CD4-positive, alpha-beta T cell treated with Interleukin-4 for 1 hour (primary cell): ENCODE measurements at places on chromosomes 4 and X.

DNA sequence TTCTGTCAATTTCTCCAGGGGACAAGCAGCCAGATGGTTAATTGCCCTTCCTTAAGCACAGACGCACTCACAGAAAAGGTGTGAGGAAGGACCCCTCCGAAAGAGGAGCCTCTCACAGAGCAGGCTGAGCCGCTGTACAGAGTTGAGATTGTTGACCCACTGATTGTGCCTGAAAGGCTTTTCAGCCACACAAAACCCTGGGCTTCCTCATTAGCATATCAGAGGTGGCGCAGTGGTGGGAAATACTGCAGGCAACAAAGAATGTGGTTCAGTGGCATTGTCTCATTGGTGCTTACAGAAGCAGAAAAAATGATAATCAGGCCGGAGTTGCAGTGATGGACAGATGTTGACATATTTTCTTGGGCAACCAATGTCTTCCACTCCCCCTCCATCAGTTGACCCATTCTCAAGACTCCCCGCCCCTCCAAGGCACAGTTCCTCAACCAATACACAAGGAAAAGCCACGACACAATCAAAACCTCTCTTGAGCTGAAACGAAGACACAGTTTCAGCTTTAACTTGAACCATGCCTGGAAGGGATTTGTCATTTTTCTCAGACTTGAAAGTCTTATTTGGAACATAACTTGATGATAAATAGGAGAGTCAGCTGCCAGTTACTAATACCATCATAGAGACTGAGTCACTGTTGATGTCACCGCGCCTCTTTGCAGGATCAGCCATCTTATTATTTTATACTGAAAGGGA lies 53.1 kb downstream of the ATXN3L start:
- DNase-seq = no peak

DNA sequence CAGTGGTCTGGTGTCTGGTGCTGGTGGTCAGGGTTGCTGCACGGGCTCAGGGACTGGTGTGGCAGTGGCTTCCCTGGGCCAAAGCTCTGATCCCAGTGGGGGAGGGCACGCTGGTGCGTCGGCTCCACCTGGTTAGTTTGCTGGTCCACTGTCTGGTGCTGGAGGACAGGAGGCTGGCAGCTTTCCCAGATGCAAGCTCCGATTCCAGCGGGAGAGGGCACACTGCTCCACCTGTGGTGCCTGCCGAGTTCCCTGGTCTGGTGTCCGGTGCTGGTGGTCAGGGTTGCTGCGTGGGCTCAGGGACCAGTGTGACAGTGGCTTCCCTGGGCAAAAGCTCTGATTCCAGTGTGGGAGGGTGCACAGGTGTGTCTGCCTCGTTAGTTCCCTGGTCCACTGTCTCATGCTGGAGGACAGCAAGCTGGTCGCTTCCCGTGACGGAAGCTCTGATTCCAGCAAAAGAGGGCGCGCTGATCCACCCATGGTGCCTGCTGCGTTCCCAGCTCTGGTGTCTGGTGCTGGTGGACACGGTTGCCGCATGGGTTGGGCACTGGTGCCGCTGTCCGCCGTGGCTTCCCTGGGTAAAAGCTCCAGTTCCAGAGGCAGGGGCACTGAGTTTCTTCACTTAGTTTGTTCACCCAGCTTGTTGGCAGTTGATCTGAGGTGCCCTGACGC lies 5.8 kb downstream of the VMA21 start:
- no peak for DNase-seq

GRCh38 chr4:150938873-150939499 lies 76.1 kb downstream of the LRBA start:
- no peak for DNase-seq

DNA sequence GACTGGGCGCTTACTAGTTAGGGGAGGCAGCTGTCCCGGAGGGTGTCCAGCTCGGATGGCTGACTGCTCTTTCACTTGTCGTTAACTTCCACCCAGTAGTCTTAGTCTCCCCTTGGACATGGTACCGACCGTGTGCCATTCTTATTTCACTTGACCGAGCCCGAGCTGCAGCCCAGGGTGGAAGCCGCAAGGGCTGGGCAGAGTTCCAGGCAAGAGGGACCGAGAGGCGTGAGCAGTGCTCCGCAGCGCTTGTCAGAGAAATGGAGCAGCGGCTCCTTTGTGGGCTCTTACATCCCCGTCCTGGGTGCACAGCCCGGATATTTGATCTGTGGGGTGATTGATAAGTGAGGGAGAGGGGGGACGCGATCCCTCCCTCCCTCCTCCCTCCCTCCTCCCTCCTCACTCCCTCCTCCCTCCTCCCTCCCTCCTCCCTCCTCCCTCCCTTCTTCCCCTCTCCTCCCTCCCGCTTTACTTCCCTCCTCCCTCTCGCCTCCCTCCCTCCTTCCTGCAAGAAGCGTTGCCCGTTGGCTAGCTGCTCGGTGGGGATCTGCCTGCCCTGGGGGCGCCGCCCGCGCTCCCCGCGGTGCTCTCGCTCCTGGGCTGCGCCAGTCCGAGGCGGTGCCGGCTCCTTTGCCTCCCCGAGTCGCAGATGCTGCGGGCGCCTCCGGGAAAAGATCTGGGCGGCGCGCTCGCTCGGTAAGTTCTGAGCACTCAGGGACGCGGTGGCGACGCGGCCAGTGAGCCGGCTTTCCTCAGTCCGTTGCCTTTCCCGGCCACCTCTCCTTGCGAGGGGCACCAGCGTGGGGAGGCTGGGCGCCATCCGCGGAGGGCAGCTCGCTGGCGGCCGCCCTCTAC lies at the start of gene SLITRK2:
TSS of gene SLITRK2 (plus strand) at position 499 of the 855 bp plus-strand sequence. CDS start 4,597 bp downstream, outside the sequence.
- DNase-seq = no peak

- DNase-seq = no peak
These were observed 220.3 kb downstream of the OR13H1 start for GRCh38 chrX:131764216-131764615.

DNA sequence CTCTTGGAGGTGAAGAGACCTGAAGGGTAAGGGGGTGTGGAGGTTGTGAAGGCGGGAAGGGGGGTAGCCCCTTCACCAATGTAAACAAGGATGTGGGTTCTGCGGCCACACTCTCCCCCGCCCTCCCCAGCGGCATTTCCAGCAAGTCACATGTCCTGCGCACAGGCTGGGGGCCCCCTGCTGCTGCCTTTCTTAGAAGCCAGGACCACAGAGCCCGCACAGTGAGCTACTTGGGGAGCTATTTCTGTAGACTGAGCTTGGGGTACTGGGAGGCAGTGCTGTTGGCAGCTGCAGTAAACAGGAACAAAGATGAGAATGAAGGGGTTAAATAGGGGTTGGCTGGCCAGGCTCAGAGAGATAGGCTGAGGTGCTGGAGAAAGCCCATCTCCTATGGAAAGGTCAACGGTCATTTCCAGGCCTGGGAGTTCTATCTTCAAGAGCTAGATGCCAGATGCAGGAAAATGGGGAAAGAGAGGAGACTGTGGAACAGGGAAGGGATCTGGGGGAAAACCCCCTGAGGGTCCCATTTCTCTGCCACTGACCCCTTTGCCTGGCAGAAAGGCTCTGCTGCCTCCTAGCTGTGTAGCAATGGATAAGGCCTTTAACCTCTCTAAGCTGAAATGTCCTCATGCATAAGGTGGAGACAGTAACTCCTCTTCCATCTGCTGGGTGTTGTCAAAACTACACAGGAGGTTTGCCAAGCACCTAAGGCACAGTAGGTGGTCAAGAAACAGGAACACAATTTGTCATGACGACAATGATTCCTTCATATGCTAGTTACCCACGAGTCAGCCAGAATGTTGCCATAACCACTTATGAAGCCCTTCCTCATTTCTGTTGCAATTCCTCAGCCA lies 18.5 kb upstream of the PIM2 start:
- peak; percentile 93 for DNase-seq

- DNase-seq = no peak
These were observed 60.9 kb downstream of the C4orf46 start for GRCh38 chr4:158610790-158611189.

DNA sequence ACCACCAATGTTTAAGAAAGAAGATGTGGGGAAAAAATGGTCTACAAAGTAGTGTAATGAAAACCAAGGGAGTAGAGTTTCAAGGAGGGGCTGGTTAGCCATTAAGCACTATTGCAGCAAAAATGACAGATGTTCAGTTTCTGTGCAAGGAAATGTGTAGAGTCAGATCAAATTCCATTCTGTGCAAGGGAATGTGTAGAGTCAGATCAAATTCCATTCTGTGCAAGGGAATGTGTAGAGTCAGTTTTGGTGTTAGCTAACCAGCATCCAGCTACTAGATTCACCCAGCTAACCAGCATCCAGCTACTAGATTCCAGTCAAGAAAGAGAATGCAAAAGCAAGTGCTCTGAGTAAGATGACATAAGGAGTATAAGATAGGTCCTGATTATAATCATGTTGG lies 208.8 kb downstream of the COX18 start:
- no peak for DNase-seq

GRCh38 chrX:17820100-17820499 lies 41.0 kb downstream of the RAI2 start:
- no peak for DNase-seq
